ENCODE measurements at places on chromosomes 3 and 15.

DNA sequence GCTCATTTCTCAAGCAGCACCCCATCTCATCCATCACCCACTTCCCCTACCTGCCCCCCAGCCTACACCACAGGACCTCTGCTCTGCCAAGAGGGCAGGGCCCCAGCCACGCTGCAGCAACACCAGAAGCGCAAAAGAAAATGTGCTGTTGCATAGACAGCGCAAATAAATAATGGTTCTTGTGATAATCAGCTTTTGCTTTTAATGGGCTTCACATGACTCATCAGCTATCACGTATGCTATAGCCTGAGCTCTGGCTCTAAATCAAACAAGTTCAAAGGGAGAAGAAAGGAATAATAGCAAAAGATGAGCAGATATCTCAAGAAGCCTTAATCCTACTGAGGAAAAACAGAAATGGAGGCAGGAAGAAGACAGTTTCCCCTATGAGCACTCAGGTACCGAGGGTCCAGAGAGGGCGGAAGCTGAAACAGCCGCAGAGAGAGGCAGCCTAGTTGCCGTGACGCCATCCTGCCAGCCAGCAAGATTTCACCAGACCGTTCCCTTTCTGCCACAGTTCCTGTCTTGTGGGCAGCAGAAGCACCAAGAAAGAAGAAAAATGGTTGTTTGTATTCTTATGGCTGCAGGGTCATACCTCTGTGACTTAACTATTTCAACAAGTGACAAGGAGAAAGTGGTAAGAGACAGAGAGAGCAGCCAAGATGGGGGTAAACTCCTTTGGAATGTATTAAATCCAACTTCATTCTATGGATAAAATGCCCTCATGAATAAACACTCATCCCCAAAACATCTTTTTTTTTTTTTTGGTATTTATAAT, 22.0 kb downstream of the RAB27A start:
- peak; percentile 83 for DNase-seq

GRCh38 chr3:52328536-52329080, 12.5 kb downstream of the DNAH1 start:
- no peak for DNase-seq

- DNase-seq, result no peak
These were observed 832.9 kb downstream of the OTOL1 start for GRCh38 chr3:162329514-162329913.

DNA sequence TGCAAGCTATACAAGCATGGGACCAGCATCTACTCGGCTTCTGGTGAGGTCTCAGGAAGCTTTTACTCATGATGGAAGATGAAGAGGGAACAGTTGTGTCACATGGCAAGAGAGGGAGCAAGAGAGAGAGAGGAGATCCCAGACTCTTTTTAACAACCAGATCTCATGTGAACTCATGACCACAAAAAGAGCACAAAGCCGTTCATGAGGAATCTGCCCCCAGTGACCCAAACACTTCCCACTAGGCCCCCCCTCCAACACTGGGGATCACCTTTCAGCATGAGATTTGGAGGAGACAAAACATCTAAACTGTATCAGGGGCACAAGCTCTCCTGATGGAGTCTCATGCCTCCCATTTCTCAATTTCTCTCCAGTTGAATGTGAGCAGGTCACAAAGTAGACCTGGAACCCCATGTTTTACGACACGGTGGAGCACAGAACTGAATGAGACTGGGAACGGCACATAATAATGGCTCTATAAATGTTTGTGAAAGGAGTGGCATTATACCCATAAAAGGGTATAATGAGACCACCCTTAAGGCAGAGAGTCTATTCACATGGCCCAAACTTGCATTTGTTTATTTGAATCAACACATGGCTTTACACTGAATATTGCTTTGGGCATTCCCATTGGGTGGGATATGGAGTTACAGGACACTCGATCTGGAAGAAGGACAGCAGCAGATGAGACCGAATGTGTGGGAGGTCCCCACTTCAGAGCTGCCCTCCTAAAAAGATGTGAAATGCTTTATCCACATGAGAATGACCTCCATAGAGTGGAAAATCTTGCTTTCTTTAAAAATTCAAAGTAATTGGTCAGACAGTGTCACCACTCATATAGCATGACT, 38.8 kb downstream of the IL16 start:
- DNase-seq, result no peak

GRCh38 chr15:80856809-80857377, 77.7 kb downstream of the CEMIP start:
- no peak for DNase-seq

GRCh38 chr3:346186-346585, 149.6 kb downstream of the CHL1 start:
- no peak for DNase-seq

DNA sequence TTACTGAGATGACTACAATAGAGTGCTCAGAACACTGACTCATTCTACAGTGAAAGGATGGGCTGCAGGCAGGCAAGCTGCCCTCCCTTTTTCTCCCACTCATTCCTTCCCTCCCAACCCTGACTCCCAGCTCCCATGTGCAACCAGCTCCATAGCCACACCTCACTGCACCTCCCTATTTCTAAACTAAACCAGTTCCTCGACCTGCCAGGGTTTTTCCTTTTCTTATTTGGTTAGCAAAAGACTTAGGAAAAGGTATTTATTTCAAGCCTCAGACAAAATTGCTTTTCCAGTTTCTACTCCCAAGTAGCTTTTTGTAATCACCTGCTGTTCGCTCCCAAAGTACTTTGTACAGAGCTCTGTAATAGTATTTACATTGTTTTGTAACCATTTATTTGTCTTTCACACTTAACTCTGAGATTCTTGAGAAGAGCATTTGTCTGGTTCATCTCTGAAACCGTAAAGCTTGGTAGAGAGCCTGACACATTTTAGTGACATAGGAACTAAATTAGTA, 2.2 kb downstream of the AADAC start:
- DNase-seq, result no peak

DNA sequence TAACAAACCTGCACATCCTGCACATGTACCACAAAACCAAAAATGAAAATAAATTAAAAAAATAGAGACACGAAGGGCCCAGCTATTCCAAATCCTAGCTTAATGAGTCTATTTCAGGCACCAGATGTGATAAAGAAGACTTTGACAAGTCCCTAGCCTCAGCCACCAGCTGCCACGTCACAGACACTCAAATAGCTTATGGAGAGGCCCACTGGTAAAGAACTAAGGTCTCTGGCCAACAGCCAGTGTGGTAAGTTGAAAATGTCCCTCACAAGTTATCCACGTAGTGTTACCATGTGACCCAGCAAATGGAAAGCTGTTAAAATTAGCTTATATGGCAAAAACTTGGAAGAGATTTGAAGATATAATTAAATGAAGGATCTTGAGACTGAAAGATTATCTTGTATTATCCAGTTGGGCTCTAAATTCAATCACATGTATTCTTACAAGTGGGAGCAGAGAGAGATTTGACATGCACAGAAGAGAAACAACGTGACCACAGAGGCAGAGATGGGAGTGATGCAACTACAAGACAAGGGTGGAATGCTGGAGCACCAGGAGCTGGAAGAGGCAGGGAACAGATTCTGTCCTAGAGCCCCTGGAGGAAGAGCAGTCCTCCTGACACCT, 10.9 kb downstream of the ACSBG1 start:
- DNase-seq, result no peak

DNA sequence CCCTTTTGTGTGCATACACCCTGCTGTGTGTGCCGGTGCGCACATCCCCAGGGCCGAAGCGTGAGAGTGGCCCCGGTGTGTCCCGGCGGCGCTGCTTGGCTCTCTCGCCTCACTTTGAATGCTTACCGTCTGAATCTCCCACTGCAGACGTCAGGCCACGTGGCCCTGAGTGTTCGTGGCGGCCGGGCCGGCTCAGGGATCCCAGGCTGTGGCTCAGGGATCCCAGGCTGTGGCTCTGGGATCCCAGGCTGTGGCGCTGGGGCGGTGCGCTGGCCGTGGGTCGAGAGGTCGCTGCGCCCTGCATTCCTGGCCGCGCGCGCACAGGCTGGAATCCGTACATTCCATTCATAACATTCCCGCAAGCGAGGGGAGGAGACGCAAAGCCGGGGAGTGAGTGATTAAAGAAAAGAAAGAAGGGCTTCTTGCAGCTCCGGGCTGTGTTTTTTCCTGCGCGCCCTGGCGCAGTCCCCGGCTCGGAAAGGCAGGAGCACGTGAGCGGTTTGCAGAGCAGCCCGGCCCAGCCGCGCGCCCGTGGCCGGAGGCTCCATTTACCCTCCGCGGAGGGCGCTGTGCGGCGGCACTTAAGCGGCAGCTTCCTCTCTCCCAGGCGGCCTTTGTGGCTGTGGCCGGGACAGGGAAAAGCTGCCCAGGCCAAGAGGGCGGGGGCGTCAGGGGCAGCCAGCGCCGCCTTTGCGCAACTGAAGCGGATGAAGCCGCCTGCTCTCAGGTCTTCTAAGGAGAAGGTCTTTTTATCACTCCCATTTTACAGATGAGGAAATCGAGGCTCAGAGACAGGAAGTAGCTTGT, 87.0 kb upstream of the ALDH1L1 start:
- DNase-seq, result no peak

DNA sequence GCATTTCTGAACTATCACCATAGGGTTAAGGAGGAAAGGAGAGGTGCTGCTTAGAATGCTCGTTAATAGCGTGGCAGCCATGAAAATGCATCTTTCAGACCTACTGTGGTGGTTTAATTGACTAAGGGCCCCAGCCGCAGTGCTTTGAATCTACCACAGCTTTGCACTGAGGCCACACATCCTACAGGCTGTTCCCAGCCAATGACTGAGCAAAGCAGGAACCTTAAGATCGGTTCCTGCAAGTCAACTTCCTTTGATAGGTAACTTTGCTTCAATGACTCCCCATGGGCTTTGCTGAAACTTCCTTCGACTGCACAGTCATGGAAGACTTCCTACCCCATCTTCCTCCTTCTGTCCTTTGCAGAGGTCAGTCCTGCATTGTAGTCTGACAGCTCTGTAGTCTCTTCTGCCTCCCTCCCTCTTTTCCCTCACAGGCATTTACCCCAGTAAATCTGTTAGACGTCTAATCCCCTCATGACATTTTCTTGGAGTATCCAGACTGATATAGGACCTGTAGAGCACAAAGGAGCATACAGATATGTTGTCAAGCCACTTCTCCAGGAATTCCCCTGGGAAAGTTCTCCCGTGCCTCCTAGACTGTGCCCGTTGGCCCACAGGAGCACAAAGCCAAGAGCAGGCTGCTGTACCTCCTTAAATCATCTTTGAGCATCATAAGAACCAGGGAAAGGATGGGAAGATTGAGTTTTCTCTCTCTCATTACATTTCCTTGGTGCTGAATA, 2.6 kb upstream of the BCL2A1 start:
- no peak for DNase-seq

GRCh38 chr3:127220497-127220896, 27.6 kb downstream of the PRR23E start:
- no peak for DNase-seq

GRCh38 chr3:70824078-70824477, 511.6 kb upstream of the MDFIC2 start:
- no peak for DNase-seq
